ENCODE measurements at places on chromosomes 2 and 18.

DNA sequence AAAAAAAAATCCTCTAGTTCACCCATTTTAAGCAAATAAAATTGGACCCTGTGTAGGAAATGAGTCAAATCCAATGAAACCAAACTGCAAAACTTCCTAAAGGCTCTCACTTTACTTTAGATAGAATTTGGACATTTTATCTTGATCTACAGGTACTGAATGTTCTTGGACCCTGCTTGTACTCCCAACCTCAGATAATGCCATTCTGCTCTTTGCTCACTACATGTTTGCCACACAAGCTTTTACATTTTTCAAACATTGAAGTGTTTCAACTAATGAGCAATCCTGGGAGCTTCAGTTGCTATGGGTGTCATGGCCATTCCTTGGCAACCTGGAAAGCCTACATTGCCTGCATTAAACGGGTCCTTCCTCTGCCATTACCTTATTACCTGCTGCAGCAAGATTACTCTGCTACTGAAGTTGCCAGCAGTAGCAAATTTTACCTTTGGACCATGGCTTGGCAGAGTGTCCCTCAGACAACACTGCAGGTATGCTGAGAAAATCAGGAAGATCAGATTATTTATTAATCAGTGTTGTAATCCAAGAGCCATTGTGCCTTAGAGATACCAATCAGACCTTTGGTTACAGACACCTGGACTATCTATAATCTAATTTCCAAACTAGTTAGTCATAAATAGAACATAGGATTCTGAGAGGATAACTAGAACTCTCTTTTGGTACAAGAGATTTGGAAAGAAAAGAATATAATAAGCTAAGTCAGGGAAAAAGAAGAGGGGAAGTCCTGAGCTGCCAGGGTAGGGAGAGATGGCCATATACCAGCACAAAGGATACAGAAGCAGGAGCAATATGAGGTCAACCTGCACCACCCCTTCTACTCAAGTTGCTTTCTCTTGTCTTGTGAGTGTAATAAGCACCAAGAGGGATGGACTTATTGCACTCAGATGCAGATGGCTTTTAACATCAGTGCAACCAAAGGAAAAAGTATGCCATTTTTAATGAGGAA is 293.3 kb upstream of the TFPI start:
- no peak for DNase-seq

DNA sequence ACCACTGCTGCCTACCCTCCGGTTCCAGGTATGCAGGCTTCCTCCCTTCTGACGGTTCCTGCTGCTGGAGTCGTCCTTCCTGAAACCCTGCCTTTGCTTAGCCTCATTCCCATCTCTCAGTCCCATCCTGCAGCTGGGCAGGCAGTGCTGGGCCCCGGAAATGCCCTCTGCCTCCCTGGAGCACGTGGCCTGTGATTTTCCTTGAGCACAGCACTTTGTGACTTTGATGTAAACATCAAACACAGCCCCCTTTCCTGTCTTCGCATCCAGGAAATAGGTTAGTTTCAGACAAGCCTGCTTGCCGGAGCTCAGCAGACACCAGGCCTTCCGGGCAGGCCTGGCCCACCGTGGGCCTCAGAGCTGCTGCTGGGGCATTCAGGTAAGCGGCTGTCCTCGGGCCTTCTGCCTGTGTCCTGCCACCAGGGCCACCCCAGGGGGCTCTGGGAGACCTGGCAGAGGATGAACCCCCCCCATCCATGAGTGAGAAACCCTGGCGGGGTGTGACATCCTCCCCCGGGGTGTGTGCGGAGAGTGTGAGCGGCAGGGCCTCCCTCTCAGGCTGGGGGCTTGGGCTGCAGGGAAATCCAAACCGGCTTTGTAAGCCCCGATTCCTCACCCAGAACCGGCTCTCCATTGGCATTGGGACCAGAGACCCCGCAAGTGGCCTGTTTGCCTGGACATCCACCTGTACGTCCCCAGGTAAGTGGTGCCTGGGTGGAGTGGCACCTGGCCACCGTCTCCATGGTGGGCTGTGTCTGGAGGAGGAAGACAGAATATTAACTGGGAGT is at the start of gene ZAP70:
ZAP70 (plus strand) TSS at position 281 of the 788 bp plus-strand sequence. CDS start 10,461 bp downstream, outside the sequence.
- DNase-seq = no peak

DNA sequence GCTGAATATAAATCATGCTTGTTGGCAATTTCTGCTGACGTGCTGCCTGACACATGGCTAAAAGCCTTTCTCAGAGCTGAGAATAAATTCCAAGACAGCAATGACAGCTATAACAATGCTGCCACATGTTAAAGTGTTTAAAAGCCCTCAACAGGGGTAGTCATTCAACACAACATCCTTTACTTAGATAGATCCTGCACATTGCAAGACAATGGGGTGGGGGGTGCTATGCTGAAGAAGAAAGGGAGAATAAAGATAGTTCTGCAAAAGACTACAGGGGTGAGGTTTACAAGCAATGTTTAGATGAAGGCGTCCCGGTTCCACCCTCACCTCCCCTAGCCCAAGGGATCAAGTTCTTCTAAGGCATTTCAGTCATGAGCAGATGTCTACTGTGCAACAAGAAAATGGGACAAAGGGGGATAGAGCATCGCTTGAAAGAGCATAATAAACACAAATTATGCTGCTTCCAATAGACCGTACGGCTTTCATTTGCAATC is 291.0 kb upstream of the ACVR2A start:
- DNase-seq = no peak

DNA sequence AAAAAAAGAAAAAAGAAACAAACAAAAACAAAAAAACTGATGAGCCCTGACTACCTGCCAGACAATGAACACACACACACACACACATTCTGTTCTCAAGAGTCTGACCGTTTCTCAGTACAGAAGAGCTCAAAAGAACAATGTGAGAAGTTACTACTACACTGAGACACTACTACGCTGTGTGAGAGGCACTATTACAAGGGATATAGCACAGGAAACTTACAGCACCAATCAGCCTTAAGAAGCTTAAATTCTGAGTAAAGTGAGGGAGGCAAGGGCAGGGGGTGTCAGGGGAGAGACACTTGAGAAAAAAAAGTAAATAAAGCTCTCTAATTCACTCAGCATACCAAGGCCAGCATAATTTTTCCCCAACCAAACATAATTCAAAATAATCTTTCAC is 32.5 kb downstream of the WDR33 start:
- DNase-seq = no peak

DNA sequence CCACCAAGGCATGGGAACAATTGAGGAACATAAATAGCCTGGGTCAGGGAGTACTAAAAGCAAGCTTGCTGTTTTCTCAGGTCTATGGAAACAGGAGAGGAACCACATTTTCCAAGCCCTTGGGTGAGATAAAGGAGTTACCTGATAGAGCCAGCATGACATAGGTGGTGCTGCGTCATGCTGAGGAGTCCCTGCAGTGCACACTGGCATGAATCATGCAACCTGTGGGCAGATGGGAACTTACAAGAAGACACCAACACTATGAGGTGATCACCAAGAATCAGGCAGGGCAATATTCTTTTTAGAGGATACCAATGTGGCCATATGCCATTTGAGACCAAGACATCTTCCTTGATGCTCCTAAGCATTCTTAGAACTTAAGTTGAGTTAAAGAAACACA is 531.8 kb downstream of the ZEB2 start:
- no peak for DNase-seq

DNA sequence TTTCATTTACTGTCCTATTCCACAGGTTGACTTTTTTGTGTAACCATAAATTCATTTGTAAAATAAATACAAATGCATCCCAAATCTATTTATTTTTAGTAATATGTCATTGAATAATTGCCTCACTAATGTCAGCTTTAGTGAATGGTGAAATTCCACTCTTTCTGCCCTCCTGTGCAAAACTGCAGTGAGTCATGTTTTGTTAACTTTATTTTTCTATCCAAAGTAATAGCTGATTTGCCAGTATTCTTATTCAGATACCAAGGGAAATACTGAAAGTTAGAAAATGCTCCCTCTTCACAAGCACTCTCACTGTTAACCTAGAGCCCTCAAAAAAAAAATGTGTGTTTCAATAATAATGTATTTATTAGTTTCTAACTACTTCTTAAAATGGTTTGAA is 322.8 kb downstream of the RIT2 start:
- DNase-seq = no peak

GRCh38 chr2:2748399-2749205 is 417.5 kb upstream of the MYT1L start:
- no peak for DNase-seq

DNA sequence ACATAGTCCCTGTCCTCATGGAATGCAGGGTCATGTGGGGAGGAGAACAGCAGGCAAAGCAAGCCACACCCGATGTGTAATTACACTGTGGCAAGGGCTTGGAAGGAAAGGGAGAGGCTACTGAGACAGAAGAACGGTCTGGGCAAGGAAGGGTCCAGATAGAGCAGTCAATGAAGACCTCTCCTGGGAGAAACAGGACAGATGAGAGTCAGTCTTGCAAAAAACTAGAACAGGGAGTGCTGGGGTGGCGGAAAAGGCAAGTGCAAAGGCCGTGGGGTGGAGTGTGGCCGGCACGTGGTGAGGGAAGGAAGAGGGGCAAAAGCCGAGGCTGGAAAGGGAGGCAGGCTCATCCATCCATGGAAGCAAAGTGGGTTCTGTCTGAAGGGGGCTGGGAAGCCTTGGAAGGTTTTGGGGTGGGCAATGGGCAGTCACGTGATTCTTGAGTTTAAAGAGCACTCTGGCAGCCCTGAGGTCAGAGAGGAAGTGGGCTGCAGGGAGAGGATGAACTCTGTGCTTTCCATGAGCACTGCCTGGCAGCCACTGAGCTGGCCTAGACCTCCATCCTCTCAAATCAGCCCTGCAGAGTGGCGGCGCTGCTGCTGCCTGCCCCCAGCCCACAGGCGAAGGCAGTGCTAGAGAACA is 182.2 kb downstream of the INHBB start:
- no peak for DNase-seq

DNA sequence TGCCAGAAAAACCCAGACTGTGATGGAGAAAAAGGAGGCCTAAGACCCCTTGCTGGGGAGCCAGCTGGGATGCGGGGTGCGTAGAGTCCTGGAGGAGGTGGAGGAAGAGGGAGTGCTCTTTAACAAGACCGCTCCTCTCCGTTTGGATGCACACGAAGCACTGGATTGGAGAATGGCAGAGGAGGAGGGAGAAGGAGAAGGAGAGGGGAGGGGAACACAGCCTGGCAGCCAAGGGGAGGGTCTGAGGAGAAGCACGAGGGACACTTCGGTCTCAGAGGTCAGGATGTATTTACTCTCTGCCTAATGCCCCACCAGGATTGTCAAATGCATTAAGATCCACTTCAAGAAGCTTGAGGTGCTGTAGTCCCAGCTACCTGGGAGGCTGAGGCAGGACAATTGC is 42.0 kb upstream of the SLC35G4 start:
- no peak for DNase-seq

GRCh38 chr18:7872569-7872968 is 305.5 kb downstream of the PTPRM start:
- no peak for DNase-seq

DNA sequence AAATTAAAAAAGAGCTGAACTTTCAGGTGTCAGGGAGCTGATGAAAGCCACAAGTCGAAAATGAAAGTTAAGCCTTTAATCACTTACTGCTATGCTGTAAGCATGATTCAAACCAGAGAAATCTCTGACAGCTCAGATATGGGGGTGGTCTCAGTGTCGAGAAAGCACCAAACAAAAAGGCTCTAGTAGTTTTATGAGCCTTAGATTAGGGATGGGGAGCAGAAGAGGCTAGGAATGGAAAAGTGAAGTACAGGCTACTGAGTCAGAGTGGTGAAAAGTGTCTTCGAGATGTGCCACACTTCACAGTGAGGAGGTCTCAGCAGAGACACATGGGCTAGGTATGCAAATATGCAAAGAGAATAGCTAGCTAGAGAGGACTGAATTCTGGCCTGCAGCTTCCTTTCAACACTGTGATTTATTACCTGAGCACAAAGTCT is 482.2 kb downstream of the SPAG16 start:
- DNase-seq = no peak

DNA sequence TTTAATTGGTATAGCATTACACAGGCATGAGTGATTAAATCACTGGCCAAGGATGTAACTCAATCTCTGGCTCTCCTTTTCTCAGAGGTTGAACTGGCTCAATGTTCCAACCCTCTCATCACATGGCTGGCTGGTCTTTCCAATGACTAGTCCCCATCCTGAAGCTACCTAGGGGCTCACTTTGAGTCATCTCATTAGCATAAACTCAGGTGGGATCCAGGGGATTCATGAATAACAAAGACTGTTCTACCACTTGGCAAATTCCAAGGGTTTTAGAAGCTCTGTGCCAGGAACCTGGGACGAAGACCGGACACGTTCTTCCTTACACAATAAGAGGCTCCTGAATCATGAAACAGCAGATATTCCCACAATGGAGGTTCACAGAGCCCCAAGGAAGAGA is 145.0 kb upstream of the SPATS2L start:
- DNase-seq = no peak

DNA sequence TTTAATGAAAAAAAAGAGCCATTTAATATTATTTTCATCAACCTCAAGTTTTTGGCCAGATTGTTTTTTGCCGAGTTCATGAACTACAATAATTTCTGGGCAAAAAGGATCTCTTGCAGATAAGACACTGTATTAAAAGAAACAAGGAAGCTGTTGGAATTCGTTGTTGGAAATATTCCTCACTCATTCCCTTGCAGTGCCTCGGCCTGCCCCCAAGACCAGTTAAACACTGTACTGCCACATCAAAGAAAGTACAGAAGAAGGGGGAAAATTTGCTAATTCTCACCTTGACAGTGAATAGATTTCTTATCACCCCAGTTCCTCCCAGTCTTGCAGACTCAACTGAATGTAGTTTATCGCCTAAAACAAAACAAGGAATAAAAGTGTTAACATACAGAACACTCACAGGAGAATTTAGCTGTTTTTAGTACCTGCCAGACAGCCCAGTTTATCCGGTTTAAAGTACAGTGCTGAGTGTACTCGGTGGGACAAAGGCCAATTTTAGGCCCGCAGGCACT is 1.2 kb downstream of the IDH1 start:
- DNase-seq = no peak

DNA sequence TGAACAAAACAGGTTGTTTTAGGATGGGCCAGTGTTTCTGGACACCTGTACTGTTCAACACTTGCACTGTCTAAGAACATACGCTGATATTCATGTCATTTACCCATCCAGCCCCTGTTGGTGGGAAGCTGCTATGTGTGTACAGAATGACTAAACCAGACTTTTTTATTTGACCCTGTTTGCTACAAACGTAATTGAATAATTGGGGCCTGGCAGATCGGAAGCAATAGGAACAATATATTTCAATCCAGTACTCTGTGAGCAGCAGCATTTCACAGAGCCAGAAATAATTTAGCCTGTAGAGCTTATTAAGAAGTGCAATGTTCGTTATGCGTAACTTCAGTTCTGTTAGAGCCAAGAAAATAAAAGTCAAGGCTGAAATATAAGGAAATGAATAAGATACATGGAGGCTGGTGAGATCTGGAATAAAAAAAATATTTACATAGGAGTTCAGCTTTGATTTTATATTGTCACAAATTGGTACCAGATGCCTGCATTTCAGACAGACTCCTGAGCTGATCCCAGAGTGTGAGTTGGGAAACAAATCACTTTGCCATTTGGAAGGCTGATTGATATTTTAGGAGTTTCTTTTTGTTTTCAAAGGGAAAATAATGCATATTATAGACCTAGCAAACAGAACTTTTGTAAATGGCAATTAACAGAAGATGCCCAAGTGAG is 19.7 kb downstream of the CABLES1 start:
- DNase-seq = no peak

- DNase-seq = no peak
Measured at GRCh38 chr2:100243631-100244030, 78.7 kb downstream of the LONRF2 start.
